Activated T-cell treated with anti-CD3 and anti-CD28 coated beads, Interleukin-2, amount 50 U/mL, for 4 hours (primary cell): ENCODE measurements at places on chromosomes 4 and X. TPM values are rescaled to one million over a fixed set of nuclear protein-coding genes. Genes with fewer than 3 reads are reported as not detected.

DNA sequence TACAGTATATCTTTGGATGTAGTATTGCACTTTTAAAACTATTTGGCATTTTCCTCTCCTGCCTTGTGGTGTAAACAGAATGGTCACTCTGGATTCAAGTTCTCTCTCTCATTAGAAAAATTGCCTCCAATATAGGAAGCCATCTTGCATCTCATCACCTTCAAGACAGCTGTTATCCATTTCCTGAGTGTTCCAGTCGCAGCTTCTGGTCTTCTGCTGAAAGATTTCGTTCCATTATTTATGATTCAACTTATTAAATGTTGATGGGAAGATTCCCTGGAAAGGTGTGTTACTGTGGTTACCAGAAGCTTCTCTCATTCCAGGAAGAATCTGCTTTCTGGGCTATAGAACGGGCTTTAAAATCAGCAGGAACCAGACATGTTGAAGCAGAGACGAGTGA lies 568.3 kb upstream of the SLIT2 start:
- DNase-seq = no peak

TMEM156 gene
- total RNA-seq = 4.1 TPM

SPANXD gene
- total RNA-seq = not detected

DNA sequence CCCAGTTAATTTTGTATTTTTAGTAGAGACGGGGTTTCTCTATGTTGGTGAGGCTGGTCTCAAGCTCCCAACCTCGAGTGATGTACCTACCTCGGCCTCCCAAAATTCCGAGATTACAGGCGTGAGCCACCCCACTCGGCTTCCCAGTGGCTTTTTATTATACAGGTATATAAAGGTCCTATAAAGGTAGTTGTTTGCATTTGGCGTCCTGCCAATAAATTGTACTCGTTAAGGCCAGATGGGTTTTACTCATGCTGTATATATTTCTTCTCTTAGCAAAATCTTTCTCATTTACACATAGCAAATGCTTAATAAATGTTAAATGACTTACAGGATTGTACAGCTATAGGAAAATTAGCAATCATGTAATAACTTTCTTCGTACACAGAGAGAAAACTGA lies 6.9 kb downstream of the SHROOM3 start:
- no peak for DNase-seq

DNA sequence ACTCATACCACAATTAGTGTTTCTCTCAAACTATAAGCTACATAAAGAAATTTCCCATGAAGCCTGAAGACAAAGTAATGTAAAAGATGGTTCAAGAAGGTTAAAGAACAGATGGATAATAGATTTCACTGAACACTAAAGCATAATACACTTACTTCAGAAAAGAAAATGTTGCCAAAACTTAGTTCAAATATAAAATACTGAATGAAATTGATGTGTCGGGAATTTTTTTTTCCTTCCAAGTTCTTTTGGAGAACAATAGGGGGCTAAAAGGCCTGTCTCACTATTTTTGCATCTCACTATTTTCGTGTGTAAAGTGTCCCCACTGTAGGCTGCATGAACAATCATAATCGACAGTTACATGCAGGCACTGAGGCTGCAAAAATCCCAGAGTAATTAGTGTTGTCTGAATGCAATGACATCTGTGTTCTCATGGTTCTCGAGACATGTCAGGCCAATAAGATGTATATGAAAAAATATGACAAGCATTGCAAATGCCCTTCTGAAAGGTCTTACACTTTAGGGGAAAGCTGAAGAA lies 11.9 kb upstream of the MAB21L2 start:
- no peak for DNase-seq

TMPRSS11F gene
- total RNA-seq = not detected

DNA sequence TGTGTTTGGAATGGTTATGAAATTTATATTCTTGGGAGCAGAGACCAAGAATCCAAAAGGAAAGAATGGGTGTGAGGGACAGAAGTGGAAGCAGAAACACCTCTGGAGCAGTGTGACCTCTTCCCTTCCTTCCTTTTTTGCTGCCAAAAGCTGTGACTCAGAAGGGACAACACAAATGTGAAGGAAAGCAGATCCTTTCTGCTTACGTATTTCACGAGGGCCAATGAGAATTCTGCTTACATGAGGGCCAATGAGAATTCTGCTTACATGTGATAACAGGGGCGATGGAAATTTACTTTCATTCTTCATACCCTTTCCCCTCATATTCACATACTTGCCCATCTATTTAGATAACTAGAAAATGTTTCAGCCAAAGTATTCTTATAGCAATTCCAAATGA lies 404.6 kb downstream of the PRDM5 start:
- no peak for DNase-seq

- DNase-seq = no peak
These were observed 287.4 kb downstream of the TECRL start for GRCh38 chr4:64121803-64122202.

DNA sequence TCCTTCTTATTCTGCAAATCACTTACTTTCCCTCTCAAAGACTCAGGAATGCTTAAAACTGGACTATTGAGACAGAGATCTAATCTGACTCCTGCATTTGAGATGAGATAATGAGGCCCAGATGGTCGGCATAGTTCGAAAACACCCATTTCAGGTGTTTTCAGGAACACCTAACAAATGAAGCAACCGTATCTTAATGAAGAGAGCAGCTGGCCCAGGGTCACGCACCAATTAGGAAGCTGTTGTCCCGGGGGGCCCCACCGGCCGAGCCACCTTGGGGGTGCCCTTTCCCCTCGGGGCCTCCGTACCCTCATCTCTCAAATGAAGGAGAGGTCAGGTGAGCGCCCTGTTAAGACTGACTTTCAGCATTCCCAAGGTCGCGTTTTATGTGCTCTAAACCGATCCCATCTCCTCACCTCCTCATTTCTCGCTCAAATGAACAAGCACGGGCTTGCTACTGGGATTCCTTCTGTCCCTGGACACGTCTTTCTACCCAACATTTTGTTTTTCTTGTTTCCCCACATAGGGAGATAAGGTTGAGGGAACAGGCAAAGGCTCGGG lies 824 bp downstream of the LRPAP1 start:
- no peak for DNase-seq

GRCh38 chrX:40127052-40127451 lies 29.3 kb upstream of the BCOR start:
- DNase-seq = no peak
